ENCODE measurements at places on chromosomes 6 and 20.
A peak's percentile ranks its signal among the peaks of the same experiment; 100 is the strongest.

DNA sequence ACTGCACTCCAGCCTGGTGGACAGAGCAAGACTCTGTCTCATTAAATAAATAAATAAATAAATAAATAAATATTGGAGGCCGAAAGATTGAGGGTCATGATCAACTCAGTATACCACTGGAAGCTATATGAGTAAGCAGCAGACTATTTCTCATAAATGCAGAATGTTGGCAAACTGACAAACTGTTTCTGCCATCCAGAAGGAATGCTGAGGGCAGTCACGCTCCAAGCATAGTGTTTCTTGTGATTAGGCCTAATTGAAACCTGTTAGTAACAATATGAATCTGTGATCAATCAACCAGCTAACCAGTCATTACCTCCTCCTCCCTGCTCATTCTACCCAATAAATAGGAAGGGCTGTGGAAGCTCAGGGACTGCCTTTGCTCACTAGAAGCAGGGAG, 15.2 kb upstream of the KCNK15 start:
- DNase-seq: no peak

DNA sequence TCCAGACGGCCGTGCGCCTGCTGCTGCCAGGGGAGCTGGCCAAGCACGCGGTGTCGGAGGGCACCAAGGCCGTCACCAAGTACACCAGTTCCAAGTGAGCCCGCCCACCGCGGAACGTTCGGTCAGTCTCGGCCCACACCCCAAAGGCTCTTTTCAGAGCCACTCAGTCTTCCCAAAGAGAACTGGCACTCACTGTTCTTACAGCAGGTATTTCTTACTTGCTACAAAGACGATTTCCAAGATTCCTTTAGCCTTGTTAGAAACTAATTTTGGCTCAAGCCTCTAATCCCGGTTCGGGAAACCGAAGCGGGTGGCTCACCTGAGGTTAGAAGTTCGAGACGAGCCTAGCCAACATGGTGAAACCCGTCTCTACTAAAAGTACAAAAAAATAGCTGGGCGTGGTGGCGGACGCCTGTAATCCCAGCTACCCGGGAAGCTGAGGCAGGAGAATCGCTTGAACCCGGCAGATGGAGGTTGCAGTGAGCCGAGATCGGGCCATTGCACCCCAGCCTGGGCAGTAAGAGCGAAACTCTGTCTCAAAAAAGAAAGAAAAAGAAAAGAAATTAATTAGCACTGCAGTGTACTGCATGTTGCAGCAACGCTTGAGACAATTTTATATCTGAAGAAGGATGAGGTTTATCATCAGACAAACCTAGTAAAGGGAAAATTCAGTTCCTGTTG, 73.1 kb downstream of the OR2B2 start:
- DNase-seq: peak; percentile 30

DNA sequence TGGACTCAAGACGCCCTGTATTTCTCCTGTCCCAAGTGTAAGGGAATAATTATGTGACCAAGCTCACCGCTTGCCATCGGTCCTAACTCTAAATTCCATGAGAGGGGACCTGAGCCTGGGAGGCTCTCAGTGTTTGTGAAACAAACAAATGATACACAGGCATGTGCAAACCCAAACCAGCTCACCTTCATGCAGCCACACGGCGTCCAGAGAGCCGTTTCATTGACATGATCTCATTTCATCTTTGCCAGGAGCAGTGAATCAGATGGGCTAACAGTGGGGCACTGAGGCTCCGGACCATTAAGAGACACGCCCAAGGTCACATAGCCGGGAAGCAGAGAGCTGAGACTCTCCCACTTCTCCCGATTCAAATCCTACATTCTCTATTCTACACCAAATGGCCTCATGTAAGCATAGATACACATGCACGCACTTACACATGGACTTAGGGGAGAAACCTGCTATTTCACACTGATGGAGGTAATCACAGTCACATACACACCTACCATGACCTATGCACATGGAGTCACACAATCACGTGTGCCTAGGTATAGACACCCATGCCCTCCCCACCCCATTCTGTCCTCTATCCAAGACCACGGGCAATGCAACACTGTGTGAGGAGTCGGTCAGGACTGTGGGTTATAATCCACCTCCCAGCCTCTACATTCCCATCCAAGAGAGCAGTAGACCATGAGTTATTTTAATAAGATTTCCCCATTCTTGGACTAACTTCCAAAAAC, 1.1 kb downstream of the BNIP5 start:
- no peak for DNase-seq

GRCh38 chr6:1445650-1446330, 56.4 kb downstream of the FOXF2 start:
- DNase-seq: no peak

DNA sequence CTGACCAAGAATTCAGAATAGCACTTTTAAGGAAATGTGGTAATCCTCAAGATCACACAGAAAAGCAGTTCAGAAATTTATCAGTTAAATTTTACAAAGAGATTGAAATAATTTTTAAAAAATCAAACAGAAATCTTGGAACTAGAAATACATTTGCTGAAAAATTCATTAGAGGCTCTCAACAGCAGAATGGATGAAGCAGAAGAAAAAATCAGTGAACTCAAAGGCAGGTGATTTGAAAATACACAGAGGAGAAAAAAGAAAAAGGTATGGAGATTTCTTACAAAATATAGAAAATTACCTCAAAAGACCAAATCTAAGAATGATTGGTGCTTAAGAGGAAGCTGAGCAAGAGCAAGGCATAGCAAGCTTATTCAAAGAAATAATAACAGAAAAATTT, 11.5 kb downstream of the NQO2 start:
- DNase-seq: no peak

DNA sequence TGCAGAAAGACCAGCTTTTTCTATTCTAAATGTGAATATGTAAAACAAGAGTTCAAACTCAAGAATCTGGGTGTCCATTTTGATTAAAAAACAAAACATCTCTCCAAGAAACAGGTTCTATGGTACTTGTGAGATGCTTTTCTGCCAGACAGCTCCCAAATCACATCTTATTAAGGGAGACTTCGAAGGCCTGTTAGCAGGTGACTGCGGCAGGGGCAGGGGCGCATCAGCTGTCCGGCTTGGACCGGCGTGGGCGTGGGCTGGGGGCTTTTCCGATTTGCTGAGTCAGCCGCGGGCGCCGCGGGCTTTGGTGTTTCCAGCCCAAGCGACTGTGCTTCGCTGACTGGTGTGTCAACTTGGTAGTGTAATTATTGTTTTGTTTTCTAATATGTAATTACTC, 32.6 kb downstream of the TFAP2A start:
- DNase-seq: no peak

DNA sequence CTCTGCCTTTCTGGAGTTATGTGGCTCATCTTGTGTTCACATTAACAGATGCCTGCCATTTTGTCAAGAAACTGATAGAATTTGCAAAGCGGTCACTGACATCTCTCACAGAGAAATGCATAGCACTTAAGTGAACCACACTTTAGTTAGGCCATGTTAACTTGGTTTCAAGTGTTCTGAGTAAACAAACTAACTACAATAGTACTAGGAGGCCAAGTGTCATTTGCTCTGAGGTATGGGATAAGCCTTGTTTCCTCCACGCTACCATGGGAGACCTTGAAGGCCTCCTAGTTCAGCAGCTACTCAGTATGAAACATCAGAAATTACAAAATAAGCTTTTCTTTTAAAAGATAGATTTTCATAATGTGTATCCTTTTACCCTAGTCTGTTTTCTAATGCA, 143.5 kb upstream of the MARCKS start:
- no peak for DNase-seq

DNA sequence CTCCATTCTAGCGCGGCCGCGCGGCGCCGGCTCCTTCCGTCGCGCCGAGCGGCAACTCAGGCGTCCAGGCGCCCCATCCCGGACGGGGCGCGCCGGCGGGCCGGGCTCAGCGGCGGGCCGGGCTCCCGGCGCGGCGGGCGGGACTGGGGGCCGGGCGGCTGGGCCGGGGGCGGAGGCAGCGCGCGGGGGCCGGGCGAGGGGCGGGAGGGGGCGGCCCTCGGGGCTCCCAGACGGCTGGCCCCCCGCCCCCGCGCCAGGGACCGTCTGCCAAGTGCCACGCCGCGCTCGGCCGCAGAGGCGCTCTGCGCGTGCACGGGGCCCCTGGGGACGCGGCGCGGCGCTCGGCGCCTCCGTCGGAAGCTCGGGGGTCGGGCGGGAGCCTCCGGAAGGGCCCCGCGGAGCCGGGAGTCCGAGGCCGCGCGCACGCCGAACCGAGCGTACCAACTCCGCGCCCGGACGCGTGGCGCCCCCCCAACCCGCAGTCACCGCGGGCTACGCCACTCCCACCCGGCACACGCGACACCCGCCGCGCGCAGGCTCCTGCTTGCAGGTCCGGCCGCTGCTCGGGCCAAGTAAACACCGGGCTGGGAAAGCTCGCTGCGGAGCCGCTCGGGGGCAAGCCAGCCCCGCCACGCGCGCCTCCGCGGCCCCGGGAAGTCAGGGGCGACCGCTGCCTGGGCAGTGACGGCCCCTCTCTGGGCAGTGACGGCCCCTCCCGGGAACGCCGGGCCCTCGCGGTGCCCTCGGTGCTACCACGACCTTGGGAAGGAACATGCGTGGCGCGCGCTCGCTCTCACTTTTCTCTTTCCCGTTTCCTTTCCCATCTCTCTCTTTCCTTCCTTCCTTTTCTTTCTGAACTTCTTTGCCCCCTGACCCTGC, at the start of gene PREX1:
Gene PREX1 (minus strand): TSS at position 145 of the 879 bp plus-strand sequence. CDS start 139 bp downstream, at position 6.
- peak; percentile 91 for DNase-seq

DNA sequence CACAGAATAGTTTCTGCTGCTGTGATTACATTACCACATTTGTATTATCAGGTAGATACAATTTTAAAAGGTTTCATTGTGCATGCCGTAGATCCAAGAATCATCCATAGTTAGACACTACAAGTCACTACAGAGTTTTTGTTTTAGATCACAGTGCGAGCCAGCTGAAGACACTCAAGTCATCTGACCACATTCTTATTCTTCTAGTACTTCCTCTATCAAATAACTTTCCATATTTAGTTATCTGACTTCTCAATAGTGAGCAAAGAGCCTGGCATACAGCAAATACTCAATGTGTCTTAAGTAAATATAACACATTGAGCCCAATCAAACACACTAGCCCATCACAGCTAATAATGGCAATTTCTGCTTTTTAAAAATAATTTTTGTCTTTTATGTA, 195.4 kb downstream of the ASCC3 start:
- no peak for DNase-seq

GRCh38 chr6:45222380-45222779, 105.8 kb upstream of the RUNX2 start:
- no peak for DNase-seq

- DNase-seq: no peak
Observed at GRCh38 chr6:143696664-143697000, 18.9 kb downstream of the PHACTR2 start.

GRCh38 chr20:25310921-25311728, 63.2 kb downstream of the PYGB start:
- DNase-seq: no peak

DNA sequence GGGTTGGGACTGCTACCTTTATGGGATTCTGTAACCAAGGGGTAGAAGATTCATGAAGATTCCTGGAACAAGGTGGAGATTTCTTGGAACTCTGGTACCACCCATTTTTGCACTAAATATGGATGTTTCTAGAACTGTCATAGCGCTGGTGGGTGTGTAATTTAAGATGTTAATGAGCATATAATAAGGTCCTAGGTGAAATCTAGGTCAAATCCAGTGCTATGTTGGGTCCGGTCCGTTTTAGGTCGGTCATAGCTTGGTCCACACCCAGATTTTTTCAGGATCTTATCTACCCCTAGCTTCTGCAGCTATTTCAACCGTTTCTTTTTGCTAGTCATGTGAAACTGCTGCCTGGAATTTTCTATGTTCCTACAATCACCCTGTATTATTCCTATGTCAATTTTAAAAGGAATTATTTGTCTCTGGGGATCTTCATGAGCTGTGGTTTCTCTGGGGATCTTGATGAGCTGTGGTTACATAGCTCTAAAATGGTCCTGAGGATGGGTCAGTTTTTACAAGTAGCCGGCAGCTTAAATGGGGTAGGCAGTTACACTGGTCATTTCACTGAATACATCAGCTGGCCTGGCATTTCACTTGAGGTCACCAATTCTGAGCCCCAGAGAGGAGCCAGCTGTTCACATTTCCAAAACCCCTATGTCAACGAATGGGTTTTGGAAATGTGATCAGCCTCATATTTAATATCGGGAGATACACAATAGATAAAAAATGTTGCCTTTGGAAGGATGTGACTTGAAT, 652.3 kb upstream of the FLRT3 start:
- DNase-seq: no peak

GRCh38 chr6:107056796-107057195, 28.8 kb downstream of the MTRES1 start:
- DNase-seq: no peak

DNA sequence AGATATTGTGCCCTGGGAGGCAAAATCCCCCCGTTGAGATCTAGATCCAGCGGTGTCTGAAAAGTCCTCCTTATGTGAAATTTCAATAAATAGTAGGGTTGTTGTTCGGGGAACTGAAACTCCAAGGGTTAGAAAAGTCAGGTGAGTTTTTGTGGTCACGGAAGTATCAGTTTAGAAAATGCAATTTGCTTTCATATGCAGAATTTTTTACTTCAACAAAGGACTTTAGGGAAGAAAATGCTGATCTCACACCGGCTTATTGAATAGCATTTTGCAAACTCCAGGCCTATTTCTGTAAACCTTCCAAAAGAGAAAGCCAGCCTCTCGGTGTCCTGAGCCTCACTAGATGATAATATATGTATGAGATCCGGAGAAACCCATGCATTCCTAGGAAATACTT, 254.7 kb downstream of the TSHZ2 start:
- DNase-seq: no peak

- DNase-seq: no peak
Observed at GRCh38 chr6:82179415-82179814, 68.1 kb downstream of the IBTK start.

DNA sequence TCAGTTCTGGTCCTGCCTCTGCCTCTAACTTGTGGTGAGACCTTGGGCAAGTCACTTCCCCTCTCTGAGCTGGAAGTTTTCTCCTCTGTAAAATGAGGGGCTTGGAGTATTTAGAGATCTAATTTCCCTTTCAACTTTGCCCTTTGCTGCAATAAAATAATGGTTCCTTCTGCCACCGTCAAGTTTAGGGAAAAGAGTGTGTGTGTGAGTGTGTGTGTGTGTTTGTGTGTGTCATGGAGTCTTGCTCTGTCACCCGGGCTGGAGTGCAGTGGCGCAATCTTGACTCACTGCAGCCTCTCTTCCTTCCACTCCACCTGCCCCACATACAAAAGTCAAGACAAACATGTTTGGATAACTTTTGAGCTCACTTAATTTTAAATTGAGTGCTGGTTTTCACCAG, 39.2 kb upstream of the PIM1 start:
- DNase-seq: no peak

DNA sequence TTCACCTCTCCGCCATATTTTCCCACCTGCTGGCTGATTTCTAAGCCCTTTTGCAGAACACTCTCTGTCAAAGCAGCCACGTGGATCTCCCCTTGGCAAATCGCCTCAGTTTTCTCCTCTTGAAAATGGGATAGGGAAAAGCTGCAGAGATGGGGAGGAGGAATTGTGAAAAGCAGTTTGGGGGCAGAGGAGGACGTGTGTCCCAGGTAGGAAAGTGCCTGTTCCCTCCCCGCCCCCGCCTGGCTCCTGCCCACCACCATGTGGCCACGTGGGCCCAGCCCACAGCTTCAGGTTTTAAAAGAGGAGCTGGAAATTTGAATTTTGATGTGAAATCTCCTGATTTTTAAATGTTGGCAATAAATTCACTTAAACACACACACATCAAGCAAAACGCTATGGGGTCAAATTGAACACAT, 3.6 kb upstream of the CEBPB start:
- DNase-seq: no peak

GRCh38 chr6:14863902-14864850, 381.7 kb upstream of the JARID2 start:
- DNase-seq: no peak

GRCh38 chr6:27630727-27631608, 158.1 kb upstream of the ZNF184 start:
- no peak for DNase-seq
